Activated T-helper 1 cell treated with Interleukin-2 at 50 U/mL for 16 hours (primary cell): ENCODE measurements at places on chromosomes 12 and 14.

DNA sequence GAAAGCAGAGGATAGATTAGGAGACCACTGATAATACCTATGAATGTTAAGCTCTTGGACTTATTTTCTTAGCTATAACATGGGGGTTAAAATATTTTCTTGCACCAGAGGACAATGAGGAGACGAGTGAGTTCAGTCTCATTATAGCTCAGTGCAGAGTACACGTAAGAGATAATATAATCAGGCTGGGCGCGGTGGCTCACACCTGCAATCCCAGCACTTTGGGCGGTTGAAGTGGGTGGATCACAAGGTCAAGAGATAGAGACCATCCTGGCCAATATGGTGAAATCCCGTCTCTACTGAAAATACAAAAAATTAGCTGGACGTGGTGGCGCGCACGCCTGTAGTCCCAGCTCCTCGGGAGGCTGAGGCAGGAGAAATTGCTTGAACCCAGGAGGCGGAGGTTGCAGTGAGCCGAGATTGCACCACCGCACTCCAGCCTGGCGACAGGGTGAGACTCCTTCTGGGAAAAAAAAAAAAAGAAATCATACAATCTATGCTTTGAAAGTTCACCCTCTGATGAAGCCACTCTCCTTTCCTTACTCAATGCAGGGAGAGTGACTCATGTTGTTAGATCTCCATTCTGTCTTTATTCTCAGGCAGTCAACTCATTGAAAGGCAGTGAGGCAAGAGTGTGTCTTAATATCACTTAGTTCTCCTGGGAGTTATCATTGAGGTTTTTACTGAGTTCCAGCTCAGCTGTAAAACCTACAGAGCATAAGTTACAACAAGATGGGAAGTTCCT lies 134.2 kb downstream of the SYNE2 start:
- DNase-seq = no peak

- no peak for DNase-seq
Observed at GRCh38 chr14:72800848-72801370, 93.0 kb downstream of the DPF3 start.

- no peak for DNase-seq
Observed at GRCh38 chr12:121000530-121000929, 15.8 kb downstream of the C12orf43 start.

DNA sequence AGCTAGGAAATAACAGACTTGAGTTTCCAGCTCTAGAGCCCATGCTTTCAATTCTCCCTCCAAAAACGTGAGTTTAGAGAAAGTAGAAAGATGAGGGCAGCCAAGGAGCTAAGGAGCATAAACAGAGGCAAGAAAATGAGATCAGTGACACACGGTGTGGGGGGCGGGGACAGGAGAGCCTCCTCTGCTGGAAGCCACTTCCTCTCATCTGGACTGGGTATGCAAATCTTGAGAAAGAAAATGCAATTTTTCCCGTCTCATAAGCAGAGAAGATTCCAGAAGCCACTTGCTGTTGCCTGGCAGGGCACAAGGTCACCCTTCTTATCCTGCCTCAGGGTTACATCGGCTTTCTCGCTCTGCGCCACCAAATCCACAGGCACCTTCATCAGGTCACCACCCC lies 6.0 kb downstream of the OR10P1 start:
- DNase-seq = no peak

DNA sequence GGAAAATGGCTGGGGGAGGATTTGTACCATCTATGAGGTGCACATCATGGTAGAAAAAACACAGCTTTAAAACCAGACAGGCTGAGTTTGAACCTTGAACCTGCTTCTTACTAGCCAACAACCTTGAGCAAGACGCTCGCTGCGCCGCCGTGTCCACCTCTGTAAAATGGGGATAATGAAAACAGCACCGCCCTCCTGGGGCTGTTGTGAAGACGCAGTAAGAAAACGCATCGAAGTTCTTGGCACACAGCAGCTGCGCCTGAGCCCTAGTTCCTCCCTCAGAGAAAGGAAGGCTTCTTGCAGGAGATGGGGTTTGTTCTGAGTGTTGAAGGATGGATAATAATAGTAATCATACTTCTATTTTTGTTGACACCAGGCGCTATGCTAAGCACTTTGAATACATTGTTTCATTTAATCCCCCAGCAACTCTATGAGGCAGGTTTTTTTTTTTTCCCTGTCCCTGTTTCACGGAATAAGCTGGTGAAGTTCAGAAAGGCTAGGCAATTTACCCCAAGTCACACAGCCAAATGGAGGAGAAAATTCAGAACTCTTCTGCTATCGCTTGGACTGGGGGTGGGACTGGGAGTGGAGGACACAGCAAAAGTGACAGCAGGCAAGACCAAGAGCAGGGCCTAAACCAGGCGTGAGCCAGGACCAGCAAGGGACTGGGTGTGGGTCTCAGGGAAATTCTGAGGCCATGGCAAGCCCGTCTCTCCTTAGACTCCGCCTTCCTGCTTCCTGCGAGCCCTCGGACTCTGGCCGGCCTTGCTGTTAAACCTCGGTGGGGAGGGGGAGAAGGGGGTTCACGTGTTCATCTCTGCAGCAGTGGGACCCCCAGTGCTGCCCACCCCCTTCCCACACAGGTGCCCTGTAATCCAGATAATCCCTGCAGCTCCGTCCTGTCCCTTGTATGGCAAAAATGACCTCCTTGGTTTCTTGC lies 97.5 kb downstream of the LRRC74A start:
- no peak for DNase-seq

DNA sequence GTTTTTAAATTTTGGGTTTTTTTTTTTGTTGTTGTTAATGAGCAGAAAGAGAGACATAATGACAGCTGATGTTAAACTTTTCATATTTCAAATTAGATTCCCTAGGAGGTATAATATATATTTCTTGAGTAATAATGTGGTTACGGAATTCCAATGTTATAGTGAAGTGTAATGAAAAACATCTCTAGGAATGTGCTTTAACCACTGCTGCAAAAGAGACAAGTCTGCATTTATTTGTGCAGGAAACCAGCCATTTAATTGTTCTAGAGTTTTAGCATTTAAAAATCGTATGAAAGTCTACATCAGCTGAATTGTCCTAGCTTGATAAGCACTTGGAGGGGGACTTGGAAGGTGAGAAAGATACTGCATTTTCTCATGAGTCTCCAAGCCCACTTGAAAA lies 14.3 kb downstream of the SERPINA10 start:
- DNase-seq = no peak

DNA sequence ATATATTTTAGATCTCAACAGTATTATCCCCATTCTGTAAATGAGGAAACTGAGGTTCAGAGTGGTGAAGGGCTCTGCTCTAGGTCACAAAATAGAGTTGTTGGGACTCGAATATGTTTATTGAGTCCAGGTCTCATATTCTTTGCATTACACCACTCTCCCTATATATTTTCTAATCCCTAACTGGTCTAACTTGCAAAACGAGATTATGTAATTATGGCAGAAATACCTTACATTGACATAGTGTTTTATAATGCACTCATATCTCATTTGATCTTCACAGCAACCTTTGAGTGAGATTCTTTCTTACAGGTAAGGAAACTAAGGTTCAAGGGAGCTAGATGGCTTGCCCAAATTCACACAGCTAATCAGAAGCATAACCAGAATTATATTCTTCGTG lies 106.9 kb upstream of the LRIG3 start:
- no peak for DNase-seq

DNA sequence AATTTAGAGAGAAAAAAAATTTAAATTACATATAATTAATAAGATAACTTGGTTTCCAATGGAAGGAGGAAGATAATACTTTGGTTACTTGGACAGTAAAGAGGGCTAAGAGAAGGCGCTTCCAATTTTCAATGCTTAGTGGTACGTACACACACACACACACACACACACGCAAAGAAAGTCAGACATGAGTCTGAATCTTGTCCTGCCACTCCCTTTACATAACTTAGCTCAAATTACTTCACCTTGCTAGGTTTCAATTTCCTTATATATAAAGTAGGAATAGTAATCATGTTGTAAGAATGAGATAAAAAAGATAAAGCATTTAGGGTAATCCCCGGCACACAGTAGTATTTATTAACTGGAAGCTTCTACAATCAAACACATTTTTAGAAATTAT lies 39.7 kb upstream of the VCPKMT start:
- DNase-seq = no peak

- no peak for DNase-seq
Observed at GRCh38 chr14:101359221-101360053, 201.9 kb upstream of the DIO3 start.

DNA sequence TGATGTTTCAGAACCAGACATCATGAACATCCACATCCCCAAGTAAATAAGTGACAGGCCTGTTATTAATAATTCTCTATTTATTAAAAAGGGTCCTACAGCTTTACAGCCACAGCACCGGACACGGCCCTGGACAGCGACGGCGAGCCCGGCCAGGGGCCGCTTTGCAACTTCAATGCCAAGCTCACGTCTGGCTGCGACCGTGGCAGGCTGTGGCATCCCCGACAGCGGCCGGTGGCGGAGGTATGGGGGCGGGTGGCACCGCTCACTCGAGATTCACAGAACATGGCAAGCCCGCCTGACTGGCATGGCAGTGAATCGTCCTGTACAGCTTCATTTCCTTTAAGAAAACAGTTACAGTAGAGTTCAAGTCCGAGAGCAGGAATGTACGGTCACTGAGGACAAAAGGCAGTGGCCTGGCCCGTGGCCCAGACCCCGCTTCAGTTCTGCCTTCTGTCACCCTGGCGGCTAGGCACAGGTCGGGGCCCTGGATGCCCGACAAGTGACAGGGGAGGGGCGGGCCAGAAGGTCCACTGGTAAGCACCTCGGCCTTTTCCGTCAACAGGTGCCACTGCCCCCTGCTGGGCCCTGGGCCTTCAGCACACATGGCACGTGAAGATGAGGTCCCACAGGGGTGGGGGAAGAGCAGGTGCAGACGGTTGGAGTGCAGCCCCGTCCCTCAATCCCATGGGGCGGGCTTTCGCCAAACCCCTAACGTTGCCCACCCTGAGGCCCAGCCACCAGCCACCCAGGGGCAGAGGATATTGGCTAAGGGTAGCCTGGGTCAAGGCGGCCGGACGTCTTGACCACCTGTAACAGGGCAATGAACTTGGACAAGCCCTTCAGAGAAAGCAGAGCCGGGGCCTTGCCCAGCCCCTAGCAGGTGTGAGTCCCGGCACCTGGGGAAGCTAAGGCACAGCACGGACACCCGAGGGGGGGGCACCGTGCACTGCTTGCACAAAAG lies 30.3 kb downstream of the HIP1R start:
- no peak for DNase-seq

GRCh38 chr12:64025174-64025958 lies 180.9 kb downstream of the SRGAP1 start:
- DNase-seq = no peak

DNA sequence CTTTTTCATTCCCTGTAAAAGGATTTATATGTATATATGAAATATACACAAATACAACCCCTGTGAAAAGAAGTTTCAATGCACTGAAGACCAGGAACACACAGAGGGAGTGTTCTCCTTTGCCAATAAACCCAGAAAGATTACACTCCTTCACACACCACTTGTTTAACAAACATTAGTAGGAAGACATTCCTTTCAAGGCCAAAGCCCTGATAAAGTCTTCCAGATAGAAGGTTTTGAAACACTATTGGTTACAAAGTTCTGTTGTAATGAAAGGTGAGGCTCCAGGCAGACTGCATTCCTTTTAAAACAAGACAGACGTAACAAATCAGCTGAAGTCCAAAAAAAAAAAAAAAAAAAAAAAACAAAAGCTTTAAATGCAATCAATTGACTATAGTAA lies 81.0 kb downstream of the PTPN21 start:
- DNase-seq = no peak

DNA sequence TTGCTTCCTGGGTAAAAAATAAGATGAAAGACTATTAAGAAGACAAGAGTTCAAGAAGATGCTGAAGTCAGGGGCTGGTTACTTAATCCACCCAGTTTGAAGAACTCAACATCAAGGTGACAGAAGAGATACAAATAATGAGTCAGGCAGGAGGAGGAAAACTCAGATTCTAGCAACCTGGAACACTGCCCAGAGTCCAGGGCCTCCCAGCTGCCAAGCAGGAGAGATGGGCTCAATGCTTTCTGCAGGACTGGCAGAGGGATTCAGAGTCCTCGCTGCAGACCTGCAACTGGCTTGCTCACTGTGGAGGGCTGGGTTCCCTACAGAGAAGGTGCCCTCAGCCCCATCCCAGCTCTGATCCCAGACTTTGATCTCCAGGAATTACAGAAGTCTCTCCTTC lies 28.6 kb upstream of the CEBPE start:
- no peak for DNase-seq

GRCh38 chr12:104929977-104930376 lies 28.1 kb downstream of the SLC41A2 start:
- DNase-seq = no peak

DNA sequence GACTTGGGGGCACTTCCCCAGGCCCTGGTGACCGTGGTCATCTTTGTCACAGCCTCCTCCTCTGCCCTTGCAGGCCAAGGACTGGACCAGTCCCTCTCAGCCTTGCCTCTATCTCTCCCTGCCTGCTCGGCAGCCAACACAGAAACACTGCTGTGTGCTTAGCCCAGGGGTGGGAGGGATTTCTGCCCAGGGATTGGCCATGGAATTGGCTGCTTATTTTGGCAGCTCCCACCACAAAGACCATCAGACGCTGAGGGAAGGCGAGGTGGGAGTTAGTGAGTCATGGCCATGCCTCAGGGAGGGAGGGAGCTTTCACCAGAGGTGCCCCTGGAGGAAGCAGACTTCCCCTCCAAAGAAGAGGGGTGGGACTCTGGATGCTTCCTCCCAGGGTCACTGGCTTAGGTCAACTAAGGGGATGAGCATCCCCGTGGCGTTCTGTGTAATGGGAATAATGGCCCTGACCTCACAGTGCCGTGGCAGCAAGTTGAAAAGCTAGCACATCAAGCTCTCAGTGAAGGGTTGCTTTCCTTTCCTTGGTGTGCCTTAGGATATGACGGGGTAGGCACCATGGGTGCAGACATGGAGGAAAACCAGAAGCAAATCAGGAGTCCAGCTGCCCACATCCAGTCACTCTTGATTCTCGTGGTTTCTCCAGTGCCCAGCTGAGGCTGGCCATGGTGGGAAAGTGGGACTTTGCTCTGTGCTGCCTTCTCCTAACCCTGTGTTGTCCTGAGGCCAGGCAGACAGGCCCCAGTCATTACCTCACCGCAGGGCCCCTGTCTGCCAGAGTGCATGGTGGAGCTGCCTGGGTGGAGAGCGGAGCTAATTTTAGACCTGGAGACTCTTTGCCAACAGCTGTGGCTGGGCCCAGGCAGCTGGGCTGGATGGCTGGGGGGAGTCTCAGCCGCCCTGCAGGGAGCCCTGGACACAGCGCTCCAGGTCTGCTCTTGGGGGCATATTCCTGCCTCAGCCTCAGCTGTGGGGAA lies 21.4 kb downstream of the B4GALNT3 start:
- no peak for DNase-seq

- DNase-seq = no peak
Observed at GRCh38 chr14:94966868-94967267, 190.5 kb downstream of the DICER1 start.

- no peak for DNase-seq
Observed at GRCh38 chr12:62783881-62784280, 151.1 kb downstream of the PPM1H start.

GRCh38 chr12:25494926-25495325 lies 58.2 kb downstream of the LMNTD1 start:
- no peak for DNase-seq
